Dermis blood vessel endothelial cell (primary cell): ENCODE measurements at places on chromosomes 4 and X. TPM values are rescaled to one million over a fixed set of nuclear protein-coding genes. Genes with fewer than 3 reads are reported as not detected.
A peak's percentile ranks its signal among the peaks of the same experiment; 100 is the strongest.

DNA sequence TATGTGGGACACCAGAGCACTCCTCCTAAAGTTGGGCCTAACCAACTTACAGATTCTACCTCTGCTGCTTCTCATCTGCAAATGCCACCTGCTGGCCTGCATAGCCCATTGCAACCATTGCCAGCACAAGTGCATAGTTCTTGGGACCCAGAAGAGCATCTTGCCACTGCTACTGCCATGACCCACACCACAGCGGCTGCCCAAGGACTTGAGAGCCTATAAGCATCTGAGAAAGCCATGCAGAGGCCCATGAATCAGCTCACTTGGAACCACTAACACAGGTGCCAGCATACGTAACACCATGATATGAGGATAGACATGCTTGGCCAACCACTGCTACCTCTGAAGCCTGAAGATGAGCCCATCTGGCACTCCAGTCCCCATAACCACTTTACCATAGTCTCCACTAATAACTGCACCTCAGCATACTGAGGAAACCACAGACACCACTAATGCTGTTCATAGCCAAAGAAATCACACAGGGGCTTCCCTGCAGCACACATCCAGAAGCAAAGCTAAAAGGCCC is 258.1 kb upstream of the AGTR2 start:
- DNase-seq, result no peak

DNA sequence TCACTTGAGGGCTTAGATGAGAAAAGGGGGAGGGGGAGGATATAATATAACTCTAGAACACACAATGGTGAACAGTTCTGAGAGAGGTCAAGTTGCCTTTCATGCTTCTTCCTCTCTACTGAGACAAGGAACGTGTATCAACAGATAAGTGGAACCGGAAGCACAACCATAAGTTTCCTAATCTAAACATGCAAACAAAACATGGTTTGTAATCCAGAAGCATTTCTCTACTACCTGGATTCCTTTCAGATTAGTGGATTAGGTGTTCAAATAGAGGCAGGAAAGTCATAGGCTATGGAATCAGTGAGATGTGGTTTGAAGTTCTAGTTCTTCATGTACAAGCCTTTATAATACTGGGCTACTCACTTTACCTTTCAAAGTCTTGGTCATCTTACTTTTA is 460.6 kb downstream of the IDS start:
- DNase-seq, result no peak

DNA sequence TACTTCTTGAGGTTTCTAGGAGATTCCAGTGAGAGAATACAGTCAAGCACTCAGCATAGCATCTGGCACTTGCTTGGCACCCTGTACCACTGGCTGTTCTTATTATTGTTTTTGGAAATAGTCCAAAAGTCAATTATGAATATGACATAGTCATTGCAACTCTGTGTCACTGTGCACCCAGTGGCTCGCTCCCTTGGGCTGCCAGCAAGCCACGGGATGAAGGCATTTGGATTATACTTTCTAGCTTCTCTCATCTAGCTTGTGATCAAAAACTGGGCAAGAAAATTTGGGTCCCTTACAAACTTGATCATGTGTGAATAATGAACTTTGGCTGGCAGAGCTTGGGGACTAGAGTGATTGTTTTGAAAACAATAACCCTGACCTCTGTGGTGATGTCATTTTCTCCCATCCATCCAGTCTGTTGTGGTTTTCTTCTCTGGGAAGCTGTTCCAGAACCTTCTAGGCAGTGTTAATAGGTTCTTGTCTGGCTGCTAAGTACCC is 32.7 kb upstream of the LIMCH1 start:
- peak; percentile 32 for DNase-seq

DNA sequence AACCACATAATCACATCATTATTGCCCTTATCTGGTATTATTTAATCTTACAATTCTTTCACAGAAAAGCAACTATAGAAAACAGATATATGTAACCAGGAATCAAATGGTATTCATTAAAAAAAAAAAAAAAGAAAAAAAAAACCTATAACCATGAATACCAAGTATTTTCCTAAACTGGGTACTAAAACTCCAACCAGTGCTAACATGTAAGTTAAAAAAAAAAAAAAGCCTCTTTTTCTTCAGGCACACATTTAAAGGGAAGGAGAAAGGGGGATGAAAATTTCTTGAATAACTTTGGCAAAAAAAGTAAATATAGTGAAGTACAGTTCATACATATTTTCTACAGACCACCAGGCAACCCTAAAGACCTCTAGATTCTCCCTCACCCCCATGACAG is 2.1 kb downstream of the PPAT start:
- no peak for DNase-seq

DNA sequence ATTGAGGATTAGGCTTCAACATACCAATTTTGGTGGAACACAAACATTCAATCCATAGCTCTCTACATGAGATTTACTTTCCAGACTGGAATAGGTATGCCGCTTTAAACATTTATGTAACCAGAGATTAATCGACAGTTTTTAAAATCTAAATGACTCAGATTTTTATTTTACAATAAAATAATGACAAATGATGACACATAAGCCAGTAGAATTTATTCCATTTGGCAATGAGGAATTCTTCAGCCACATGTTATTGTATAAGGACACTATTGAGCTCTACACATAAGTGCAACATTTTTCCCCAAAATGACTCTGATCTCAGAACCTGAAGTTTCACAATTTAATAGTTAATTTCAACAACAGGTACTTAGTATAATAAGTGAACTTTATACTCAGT is 227.0 kb upstream of the PRPS2 start:
- no peak for DNase-seq

- no peak for DNase-seq
Observed at GRCh38 chrX:10062980-10063379, 93.8 kb upstream of the CLCN4 start.

- DNase-seq, result peak; percentile 29
Observed at GRCh38 chr4:4694296-4694772, 152.5 kb upstream of the STX18 start.

GRCh38 chrX:49191574-49192011 is 5.4 kb upstream of the PRICKLE3 start:
- DNase-seq, result no peak

DNA sequence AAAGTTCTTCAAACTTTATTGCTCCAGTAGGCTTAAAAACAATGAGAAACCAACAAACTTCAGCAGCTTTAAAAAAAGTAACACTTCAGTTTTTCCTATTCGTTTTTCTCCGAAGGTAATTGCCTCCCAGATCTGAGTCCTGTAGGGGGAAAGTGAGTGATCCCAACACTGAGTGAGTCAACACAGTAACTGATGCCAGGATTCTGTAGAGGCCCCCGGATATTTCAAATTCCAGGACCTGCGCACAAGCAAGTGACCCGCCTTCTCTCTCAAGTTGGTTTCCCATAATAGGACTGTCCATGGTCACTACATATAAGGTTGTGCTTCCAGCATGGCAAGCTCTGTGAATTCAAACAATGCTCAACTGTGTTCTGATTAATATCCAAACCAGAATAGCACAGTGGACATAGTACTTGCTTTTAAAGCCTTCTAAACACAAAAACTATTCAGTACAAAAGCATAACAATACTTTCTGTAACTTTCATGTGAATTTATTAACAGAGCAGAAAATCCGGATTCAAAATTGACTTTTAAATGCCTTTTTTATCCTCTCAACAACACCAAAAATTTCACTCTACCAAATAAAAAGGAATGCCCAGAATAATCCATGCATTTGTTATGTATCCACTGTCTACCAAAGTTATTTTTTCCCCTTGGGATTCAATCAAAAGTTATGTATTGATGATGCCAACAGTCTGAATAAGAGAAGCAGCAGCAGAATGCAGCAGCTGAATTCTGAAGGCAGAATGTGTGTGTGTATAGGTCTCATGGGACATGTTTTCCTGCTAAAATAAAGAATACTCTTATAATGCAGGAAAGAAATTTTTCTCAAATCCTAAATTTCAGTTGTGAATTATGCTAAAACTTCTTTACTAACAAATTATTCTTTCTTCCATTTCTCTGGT is at the start of gene DMD:
TSS of gene DMD (minus strand) at position 194 of the 905 bp plus-strand sequence. CDS start 237 bp downstream, outside the sequence.
- DNase-seq, result peak; percentile 0

DNA sequence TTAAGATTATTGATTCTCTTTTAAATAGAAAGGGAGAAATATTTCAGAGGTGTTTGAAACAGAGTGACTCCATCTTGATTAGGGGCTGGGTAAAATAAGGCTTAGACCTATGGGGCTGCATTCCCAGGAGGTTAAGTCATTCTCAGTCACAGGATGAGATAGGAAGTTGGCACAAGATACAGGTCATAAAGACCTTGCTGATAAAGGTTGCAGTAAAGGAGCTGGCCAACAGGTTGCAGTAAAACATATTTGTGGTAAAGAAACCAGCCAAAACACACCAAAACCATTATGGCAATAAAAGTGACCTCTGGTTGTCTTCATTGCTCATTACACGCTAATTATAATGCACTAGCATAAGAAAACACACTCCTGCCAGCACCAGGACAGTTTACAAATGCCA is 165.0 kb downstream of the SPIN4 start:
- DNase-seq, result no peak

DNA sequence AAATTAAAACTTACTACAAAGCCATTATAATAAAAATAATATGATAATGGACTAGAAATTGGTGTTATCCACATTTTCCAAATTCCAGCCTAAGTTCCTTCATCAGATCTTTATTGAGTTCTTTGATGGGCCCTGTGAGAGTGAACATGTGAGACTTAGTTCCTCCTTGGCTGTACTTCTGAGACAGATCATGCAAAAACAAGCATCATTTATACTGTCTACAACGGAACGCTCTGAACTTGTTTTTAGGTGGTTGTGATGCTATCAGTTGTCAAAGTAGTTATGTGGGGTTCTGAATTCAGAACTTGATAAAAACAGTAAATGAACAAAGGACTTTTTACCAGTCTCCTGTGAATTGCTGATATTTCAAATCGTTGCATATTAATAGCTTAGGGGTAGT is 48.9 kb downstream of the JADE3 start:
- no peak for DNase-seq

- DNase-seq, result no peak
Observed at GRCh38 chrX:13855689-13856450, 39.0 kb upstream of the GPM6B start.

DNA sequence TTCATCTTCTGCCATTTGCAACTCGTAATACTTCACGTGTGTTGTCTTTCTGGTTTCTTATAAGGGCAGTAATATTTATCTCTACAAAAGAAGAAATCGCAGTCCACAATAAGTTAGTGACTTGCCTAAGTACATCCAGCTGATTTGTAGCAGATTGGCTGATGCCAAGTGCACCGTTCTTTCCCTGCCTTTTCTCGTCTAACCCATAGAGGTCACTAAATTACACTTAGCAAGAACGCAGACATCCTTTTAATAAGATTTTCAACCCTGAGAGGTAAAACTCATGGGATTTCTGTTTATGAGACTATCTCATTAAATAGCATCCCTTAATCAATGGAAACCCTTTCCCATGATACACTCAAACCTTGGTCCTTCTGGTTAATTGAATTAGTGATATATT is 408.6 kb upstream of the ACTRT1 start:
- no peak for DNase-seq

DNA sequence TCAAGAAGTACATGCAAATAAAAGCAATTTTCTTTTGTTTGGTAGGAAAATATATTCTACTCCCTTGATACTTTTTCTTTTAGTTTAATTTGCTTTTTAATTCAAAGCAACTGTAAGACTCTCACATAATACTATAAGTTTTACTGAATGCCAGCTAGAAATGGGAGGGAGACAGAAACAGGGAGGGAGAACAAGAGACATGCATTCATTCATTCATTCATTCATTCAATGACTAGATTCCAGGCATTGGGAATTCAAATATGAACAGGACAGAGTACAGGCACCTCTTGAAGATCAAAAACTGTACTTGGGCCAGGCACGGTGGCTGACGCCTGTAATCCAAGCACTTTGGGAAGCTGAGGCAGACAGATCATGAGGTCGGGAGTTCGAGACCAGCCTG is 85.6 kb downstream of the THOC2 start:
- DNase-seq, result no peak

- peak; percentile 94 for DNase-seq
Observed at GRCh38 chrX:46456125-46456922, 88.9 kb downstream of the ZNF674 start.

DNA sequence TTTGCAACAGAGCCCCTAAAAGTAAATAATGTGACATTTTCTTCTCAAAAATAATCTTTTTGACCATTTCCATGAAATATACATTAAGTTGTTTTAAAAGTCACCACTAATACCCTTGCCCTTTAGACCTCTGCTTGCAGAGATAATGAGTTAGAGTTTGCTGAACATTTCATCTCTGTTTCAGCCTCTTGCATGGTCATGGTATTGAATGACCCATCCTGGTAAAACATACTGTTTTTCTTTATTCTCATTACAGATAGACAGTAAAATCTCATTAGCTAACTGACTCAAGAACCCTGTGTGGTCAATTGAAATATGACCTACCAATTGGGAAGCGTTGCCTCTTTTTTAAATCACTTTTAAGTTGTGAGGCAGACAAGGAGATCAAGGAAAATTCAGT is 916.7 kb downstream of the PDHA2 start:
- no peak for DNase-seq

DNA sequence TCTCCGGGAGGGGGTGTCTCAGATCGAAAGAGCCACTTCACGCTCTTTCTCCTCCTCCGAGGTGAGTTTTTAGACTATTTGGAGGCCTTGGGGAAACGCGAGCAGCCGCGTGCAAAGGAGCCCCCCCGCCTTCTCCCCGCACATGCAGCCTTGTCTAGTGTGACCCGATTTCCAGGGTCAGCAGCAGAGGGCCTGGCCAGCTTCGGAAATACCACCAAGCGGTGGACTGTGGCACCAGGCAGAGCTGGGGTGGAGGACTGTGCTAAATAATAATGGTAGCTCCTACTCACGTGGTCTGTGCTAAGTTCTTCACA is 79.3 kb upstream of the BCOR start:
- DNase-seq, result peak; percentile 52

GRCh38 chr4:79682801-79683530 is 274.9 kb upstream of the GK2 start:
- no peak for DNase-seq

DNA sequence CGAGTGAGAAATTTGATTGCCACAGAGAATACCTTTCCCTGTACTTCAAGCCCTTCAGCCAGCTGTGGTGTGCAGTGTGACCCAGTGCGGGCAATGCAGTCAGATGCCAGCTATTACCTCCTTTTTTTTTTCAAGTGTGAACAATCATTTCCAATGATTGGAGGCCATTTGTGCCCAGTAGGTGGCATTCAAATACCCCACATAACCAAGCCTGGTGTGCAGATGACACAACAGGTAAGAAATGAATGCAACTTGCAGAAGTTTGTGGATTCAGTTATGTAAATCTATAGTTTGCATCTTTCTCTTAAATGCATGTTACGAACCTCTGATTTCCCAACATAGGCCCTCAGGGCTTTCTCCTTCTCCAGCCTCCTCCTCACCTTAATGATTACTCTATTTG is 98.0 kb downstream of the CLCN4 start:
- peak; percentile 41 for DNase-seq

Gene SSX3
- total RNA-seq, result not detected in 2 replicates

Gene TLR2
- 0.51 and 1.9 TPM in 2 replicates for total RNA-seq

Gene TRAM1L1
- total RNA-seq, result 0.17 and 0.88 TPM in 2 replicates

Gene RIPPLY1
- not detected in 2 replicates for total RNA-seq

Gene HMX1
- not detected in 2 replicates for total RNA-seq

Gene MAGED4
- total RNA-seq, result 28.2 and 28.9 TPM in 2 replicates

Gene USP26
- not detected in 2 replicates for total RNA-seq

Gene EDNRA
- 0.19 TPM in 1 of 2 replicates, not detected in the other for total RNA-seq

Gene SRPX
- total RNA-seq, result 104 and 123 TPM in 2 replicates

Gene CSAG3
- total RNA-seq, result not detected in 2 replicates
